Activated naive CD4-positive, alpha-beta T cell treated with anti-CD3 and anti-CD28 coated beads, Interleukin-2, amount 50 U/mL, for 16 hours (primary cell): ENCODE measurements at places on chromosomes 12 and 14.

DNA sequence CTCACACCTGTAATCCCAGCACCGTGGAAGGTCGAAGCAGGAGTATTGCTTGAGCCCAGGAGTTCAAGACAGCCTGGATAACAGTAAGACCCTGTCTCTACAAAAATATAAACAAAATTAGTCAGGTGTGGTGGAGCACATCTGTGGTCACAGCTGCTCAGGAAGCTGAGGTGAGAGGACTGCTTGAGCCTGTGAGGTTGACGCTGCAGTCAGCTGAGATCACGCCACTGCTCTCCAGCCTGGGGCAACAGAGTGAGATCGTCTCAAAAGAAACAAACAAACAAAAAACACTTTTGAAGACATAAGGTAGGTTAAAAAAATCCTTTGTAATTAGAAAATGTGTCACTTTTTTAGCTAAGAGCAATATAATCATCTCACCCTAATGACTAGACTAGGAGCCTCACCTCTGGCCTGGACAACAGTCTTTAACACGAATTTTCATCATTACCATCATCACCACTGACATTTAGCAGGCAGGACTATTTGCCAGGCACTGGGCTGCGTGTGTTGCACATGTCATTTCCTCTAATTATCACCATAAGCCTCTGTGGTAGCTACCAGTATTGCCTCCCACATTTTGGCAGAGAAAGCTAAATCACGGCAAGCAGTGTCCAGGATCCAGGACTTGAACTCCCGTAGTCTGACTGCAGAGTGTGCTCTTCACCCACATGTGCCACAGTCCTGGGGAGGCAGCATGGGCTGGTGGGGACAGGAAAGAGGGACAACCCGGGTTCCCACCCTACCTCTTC is 4.6 kb upstream of the SYCP3 start:
- DNase-seq, result no peak

DNA sequence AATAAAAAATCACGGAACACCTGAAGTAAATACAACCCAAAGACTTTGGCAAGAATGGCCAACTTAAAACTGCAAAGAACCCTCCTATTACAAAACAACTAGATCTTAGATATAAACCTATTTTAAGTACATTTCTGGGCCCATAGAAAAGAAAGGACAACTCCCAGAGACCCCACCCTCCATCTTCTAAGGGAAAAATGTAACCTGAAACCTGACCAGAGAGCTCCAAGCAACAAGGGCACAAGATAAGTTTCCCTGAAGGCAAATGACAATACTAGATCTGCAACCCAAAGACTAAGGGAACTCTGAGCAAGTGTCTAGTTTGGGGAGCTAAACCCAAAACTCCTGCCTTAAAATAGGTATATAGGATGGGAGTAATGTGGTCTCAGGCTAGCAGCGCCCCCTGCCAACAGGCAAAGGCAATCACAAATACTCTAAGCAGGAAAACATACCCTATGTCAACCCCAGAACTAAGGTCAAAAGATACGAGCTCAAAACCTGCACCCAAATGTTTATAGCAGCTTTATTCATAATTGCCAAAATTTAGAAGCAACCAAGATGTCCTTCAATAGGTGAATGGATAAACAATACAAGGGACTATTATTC is 218.9 kb downstream of the ITPR2 start:
- no peak for DNase-seq

- no peak for DNase-seq
Measured at GRCh38 chr12:62279058-62279457, 18.9 kb downstream of the USP15 start.

DNA sequence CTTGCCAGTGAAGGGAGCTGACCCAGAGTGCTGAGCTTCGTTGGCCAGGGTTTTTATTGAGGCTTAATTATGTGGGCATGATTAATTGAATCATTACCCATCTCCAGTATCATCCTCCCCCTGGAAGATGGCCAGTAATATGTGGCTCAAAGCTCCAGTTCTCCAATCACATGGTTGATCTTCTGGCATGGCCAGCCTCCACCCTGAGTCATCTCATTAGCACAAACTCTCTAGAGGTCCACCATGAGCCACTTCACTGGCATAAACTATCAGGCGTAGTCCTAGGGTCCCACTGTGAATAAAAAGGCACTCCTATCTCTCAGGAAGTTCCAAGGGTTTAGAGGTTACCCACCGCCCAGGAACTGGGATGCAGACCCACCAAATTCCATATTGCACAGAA is 135.0 kb downstream of the ANO6 start:
- no peak for DNase-seq

- DNase-seq, result no peak
Measured at GRCh38 chr12:102169922-102170621, 27.6 kb downstream of the PMCH start.

- no peak for DNase-seq
Measured at GRCh38 chr14:104938436-104938835, 13.8 kb downstream of the PLD4 start.

DNA sequence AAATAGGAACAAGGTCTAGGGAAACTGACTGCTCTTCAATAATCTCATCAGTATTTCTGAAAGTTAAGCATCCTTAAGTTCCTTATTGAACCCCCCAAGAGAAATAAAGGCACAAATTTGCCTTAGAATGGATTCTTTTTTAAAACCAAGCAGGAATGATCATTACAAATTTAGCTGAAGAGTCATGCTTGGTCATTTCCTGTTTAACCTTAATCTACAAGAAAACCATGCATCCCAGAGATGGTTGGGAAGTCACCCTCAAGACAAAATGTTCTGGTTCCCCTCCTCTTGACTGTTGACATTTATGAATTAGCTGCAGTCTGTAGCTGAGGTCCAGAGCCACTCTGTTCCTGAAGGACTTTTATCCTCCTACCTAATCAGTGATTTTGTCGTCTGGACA is 291.8 kb upstream of the G2E3 start:
- no peak for DNase-seq

- DNase-seq, result no peak
Measured at GRCh38 chr12:47935184-47935583, 28.2 kb upstream of the TMEM106C start.

GRCh38 chr12:6697584-6698351 is 2.8 kb downstream of the PIANP start:
- DNase-seq, result no peak

DNA sequence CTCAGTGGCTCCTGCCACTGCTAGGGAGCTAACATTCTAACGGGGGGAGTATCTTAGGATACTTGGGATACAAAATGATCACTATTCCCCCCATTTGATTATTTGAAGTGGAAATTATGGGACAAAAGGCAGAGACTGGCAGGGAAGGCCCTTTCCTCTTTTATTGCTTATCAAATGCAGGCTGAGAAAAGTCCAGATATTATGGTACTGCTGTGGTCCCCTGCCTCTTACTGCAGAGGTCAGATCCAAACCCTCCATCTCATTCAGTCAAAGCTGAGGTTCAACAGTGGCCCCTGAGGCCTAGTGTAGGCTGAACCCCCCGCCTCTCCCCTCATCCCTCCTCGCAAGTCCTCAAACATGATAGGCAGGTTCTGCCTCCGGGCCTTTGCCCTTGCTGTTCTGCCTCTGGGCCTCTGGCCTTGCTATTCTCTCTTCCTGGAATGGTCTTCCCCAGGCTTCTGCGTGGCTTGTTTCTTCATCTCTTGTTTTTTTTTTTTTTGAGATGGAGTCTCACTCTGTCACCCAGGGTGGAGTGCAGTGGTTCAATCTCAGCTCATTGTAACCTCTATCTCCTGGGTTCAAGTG is 34.2 kb downstream of the KRT80 start:
- no peak for DNase-seq

DNA sequence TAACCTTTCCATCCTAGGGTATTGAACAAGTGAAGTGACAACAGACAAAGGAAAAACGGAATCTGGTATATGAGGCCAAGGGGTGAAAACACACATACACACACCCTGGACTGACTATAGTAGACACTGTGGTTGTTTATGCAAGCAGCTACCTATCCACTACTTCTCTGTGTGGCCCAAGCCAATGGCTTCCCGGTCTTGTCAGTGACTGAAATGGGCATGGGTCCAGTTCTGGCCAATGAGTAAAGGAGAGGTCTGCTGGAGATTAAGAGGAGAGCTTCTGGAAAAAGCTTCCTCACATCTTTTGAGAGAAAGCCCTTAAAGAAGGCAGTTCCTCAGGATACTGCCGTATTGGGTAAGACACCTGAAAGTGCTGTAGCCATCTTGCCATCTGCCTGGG is 19.3 kb downstream of the MBIP start:
- DNase-seq, result no peak
